ENCODE measurements at places on chromosomes 16 and 17.

- DNase-seq: no peak
Measured at GRCh38 chr17:32264140-32264799, 1.4 kb upstream of the RHBDL3 start.

DNA sequence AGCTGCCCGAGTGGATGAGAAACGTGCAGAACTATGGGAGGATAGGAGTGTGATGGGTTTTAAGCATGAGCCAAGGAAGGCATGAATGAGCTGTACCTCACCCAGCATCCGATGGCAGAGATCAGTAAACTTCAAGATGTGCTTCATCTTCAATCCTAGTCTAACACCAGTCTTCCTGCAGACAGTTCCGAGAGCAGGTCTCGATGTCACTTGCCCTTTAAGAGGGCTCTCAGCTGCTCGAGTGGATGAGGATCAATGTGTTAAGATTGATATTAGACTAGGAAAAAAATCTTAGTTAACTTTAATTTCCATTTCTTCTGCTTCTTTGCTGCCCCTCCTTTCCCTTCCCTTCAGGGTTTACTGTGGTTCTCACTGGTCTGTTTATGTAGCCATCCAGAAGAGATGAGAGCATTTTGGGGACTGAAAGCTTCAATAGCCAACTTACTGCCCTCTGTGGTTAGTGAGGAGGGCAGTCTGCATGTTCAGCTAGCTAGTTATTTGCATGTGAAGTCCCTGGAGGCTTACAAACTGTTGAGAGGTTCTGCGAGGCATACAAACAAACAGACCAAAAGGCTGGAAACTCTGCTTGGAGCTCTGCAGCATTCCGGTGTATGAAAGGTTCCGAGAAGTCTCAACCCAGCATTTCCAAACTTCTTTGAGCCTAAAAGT, 15.3 kb downstream of the KLHL36 start:
- no peak for DNase-seq

- no peak for DNase-seq
Measured at GRCh38 chr17:61409301-61410112, 9.9 kb downstream of the TBX2 start.

DNA sequence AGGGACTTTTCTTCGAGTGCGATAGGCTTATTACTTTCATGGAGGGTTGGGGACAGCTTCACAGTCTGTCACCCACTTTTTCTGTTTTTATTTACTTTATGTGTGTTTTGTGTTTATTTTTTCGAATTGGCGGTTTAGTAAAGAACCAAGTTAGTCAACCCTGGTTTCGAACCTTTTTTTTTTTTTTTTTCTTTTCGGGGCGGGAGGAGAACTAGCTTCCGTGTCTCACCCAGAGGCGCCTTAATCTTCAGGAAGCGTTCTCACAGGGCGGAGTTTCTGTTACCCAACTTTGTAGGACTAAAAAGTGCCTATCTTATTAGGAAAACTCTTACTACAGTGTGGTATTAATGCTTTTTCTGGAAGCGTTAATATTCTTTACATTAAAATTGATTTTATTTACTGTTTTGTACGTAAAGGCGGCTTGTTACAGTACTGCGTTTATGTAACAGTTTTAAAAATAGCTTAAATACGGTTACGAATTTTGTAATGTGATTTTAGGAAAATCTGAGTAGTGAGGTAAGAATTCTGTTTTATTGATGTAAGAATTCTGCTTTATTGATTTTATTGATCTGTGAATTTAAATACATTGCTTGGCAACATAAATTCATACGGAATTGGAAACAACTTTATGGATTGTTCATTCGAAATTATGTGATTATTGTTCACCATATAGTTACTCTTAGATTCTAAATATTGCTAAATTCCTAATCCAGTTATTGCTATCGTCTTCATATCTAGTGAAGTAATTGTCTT, 885 bp downstream of the ZNF207 start:
- no peak for DNase-seq

DNA sequence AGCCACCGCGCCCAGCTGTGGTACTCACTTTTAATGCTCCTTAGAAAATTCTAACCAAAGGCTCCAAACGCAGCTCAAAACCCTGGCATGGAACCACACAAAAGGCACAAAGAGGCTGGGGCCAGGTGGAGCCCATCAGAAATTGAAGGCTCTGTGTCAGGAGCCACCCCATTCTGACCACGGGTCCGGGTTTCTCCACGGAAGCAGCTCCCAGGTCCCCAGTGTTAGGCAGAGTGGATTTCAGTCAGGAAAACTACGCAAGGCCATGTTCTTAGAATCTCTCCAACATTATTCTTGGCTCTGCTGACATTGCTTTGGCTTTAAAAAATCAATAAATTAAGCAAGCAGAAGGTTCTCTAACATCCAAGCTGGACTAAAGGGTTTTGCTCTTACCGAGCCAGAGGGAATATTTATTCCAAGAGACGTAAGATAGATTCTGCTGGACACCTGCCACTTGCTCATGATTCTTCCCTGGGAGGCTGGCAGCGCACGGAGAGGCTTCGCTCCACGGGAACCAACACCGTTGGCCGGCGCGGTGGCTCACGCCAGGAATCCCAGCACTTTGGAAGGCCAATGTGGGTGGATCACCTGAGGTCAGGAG, 93.5 kb downstream of the NXN start:
- no peak for DNase-seq

DNA sequence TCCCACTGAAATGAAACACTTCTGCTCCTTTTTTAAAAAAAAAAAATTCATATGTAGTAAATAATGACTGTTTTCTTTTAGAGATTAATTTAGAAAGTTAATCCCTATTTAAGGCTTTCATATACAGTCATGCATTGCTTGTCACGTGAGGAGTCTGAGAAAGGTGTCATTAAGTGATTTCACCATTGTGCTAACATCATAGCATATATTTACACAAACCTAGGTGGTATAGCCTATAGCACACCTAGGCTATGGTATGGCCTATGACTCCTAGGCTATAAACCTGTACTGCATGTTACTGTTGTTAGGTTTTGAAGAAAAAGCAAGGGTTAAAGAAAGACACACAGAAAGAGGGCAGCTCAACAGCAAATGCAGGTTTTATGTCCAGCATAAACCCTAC, 13.7 kb downstream of the PPY start:
- no peak for DNase-seq

GRCh38 chr16:27703545-27703944, 153.6 kb downstream of the KATNIP start:
- DNase-seq: no peak

DNA sequence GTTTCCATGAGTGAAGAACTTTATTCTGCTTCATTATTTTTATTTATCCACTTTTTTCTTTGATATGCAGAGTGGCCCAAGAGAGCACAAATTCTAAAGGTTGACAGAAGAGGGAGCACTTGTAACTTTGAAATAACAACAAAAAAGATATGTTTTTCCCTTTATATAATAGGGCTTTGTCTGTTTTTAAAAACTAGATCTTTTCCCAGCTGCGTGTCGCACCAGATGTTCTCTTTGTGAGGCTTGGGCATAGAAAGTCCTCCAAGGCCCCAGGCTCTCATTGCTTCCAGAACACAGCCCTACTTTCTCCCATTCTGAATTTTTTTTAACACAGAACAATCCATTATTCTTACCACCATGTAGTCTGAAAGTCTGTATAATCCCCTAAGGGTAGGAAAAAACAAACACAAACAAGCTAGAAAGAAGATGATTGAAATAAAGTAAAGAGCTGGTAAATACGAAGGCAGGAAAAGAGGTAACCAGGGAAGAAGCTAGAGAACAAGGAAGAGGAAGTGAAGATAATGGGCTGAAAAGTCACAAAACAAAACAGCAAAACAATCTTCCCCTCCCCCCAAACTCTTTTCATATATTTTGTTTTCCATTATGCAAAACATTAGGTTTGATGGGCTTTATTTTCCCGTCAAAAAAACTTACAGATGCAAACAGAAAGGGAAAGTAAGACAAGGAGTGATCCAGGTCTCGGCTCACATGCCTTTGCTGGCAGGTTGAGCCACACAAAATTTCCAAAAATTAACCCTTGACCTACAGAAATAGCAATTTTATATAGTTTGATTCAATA, 160.4 kb downstream of the ABCA8 start:
- no peak for DNase-seq
